ENCODE measurements at places on chromosomes 1 and 21. TPM values are rescaled to one million over a fixed set of nuclear protein-coding genes. Genes with fewer than 3 reads are reported as not detected.
A peak's percentile ranks its signal among the peaks of the same experiment; 100 is the strongest.

DNA sequence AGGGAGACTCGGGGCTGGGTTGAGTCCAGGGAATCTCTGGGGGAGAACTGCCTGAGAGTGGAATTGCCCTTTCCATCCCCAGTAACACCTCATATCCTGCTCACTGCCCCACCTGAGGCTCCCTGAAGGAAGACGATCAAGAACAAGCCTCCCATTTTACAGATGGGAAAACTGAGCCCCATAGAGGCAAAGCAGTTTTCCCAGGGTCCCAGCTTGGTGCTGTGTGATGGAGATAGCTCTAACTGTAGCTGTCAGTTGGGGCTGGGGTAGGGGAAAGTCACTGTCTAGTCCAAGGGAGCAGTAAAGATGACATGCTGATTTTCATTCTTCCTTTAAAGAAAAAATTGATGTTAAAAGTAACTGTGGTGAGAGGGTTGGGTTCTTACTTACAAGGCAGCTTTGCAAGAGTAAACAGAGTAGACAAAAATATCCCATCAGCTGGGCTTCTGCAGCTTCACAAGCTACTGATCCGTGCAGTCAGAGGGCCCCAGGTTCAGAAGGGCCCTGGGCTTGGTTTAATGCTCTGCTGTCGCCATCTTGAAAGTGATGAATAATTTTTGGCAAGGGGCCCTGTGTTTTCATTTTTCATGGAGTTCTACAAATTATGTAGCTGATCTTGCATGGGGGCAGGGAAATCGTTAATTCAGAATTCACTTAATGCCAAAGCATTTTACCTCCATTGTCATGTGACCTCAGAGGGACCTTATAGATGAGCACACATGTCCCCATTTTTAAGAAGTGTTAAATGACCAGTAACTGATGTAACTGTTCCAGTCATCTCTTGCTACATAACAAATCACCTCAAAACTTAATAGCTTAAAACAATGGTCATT is 17.6 kb upstream of the TNFRSF1B start:
- DNase-seq: no peak

The GPA33 gene
- not detected for total RNA-seq

DNA sequence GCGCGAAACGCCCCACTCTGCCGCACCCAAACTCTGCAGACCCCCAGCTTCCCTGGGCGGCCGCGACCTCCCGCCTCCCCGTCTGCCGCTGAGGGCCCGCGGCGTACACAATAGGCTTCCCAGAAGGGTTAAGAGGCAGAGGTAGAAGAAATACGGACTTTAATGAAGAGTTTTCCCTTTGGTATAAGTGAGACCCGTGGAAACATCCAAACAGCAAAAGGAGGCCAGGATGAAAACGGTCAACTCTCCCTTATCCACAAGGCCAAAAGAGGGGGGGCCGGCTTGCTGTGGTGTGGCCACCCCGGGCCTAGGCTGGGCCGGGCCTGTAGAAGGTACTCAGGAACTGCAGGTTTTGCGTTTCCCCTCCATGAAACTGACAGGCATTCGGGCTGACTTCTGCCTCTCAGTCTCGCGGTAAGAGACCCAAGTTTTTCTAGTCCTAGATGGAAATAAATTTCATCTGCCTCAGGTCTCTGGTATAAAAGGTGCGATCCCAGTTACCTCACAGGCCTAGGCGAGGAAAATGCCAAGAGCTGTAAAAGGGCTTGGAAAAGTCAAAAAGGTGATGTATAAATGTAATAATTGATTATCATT is 671 bp upstream of the PYGO2 start:
- DNase-seq: peak; percentile 40

DNA sequence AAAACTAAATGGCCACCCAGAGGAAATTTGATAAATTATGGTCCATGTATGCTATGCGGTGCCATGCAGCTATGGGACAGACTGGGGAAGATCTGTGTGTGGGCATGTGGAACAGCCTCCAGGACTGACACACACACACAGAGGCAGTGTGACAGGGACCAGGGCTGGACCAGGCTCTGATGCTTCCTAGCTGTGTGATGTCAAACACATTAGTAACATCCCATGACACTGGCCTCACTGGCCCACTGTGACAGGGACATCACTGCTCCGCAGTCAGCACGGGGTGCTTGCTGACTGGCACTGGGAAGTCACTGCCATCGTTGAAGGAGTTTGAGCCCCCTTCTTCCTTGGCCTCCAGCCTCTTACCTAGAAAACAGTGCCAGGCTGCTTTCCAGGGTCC is 13.9 kb downstream of the RAP1GAP start:
- DNase-seq: no peak

DNA sequence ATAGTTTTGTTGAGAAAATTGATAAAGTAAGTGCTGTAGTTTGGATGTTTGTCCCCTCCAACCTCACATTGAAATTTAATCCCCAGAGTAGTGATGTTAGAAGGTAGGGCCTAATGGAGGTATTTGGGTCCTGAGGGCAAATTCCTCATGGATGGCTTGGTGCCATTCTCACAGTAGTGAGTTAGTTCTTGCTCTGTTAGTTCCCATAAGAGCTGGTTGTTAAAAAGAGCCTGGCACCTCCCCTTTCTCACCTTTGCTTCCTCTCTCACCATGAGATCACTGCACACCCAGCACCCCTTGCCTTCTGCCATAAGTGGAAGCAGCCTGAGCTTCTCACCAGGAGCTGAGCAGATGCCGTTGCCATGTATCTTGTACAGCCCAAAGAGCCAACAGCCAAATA is 354.8 kb upstream of the NFIA start:
- no peak for DNase-seq

- DNase-seq: no peak
Measured at GRCh38 chr1:59015708-59016107, 231.9 kb upstream of the JUN start.

The LORICRIN gene
- total RNA-seq: not detected

DNA sequence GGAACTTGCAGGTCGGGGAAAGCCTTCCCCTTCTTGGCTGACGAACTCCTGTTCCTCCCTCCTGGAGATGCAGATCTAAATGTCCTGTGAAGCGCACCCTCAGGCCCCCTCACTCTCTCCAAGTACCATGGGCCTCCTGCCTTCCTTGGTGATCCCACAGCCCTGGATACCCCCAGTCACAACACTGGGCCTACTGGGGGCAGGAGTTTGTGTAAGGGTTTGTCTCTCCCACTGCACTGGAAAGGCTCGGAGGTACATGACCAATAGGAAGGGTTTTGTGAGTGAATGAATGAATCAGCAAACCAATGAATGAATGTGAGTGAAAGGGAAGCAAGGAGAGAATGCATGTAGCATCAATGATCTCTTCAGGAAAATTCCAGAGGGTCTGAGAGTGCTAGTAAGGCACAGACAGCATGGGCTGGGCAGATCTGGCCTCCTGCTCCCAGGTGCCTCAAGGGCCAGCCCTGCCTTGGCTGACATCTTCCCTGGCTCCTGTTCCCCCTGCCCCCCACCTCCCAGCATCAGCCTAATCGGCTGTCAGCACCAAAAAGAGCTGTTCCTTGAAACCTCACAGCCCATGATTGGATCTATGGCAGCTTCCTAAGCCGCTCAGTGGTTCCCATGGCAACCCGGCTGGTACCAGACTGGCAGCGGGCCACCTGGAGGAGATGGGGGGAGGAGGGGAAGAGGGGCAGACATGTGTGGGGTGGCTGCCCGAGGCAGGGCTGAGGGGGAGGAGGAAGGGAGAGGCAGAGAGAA is 95.8 kb downstream of the VWA5B1 start:
- no peak for DNase-seq

GRCh38 chr1:39128959-39129358 is 75.5 kb upstream of the MACF1 start:
- no peak for DNase-seq

The PPIAL4G gene
- total RNA-seq: not detected

The FLG2 gene
- not detected for total RNA-seq

DNA sequence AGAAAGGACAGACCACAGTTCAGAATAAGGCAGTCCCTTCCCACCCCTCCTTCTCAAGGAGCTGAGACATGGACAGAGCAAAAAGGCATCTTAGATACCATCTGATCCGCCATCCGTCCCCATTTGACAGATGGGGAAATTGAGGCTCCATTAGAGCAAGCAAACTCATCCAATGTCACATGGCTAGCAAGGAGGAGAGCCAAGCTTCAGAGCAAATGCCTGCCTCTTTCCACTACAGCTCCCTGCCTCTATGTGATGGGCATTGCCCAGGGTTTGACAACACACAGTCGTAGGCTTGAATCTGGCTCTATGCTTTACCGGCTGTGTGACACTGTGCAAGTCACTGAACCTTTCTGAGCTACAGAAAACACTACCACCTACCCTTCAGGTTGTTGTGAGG is 3.9 kb downstream of the SLC30A2 start:
- DNase-seq: no peak

DNA sequence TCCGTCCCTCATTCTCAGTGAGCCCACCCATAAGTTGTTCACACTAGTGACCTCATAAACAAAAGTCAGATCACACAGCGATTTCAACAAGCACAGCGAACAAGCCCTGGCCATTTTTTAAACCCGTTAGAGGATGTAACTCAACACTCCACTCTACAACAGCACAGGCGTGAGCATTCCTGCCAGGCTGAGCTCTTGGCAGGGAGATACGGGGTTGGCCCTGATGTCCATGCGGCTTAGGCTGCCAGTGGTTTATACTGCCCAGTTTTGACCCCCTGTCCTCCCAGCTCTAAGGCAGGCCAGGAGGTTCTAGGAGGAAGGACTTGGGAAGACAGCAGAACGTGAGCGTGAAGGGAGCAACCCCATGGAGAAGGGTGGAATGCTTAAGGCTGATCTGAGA is 35.0 kb downstream of the PARP1 start:
- DNase-seq: peak; percentile 33

- no peak for DNase-seq
Measured at GRCh38 chr1:159065106-159065505, 11.5 kb downstream of the AIM2 start.

The PODN gene
- 7.5 TPM for total RNA-seq

The PAX7 gene
- total RNA-seq: 6.7 TPM

GRCh38 chr1:200483491-200484143 is 73.8 kb upstream of the ZNF281 start:
- no peak for DNase-seq

The RAB13 gene
- total RNA-seq: 31.0 TPM

The OR6N1 gene
- total RNA-seq: not detected

- DNase-seq: no peak
Measured at GRCh38 chr1:80462006-80462405, 1338.7 kb upstream of the ADGRL2 start.

DNA sequence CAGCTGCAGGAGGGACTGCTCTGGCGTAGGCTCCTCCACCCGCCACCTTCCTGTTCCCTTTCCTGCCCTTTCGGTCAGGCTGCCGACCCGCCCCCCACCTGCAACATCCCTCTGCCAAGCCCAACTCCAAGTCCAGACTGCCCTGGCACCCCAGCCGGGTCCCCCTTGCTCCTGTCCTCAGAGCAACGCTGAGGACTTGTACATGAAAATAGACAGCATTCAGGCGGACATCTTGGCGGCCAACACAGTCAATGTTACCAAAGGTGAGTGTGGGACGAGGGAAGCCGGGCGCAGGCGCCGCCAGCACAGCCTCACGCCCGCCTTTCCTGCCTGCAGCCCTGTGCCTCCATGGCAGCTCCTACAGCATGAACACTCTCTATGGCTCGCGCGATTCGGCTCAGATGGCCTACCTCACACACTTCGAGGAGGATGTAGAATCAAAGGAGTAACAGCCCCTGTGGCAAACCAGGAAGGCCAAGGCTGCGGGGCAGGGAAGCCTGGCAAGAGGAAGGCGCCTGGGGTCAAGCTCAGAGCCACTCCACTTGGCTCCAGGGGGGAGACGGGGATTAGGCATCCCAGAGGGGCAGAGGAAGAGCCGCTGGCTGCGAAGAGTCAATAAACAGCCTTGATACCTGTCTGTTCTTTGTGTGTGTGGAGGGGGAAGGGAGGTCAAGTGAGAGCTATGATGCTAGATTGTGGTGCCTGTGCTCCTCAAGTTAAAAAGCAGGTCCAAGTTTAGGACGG is 5.8 kb downstream of the RNU5D-1 start:
- no peak for DNase-seq

The FCRL1 gene
- total RNA-seq: 0.40 TPM

The MATN1 gene
- total RNA-seq: not detected

DNA sequence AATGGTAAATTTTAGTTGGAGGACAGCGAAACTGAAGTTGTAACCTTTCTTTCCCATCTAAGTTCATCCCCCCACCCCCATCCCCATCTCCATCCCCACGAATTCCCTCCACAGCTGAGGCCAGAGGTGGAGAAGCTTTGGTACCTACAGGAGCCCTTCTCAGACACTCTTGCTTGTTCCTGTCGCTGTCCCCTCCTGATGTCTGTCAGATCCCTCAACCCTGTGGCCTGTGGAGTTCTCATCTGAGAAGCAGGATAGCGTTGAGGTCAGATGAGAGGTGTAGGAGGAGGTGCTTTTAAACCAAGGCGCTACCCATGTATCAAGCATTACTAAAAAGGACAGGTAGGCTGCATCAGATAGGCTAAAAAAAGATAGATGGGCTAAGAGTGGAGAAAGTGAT is 769 bp downstream of the NTPCR start:
- DNase-seq: no peak

Measured in psoas muscle (tissue), 8 donors.